ENCODE measurements at places on chromosomes 5 and 9. TPM values are rescaled to one million over a fixed set of nuclear protein-coding genes. Genes with fewer than 3 reads are reported as not detected.

Gene LRRC70
- not detected for polyA plus RNA-seq

Gene PAXX
- 101 TPM for polyA plus RNA-seq

Gene PKD2L2
- polyA plus RNA-seq = not detected

Gene TPPP
- polyA plus RNA-seq = 110 TPM

Gene NRG2
- 1.6 TPM for polyA plus RNA-seq

Gene RLN2
- polyA plus RNA-seq = not detected

Gene FOXD4L3
- not detected for polyA plus RNA-seq

Gene PCDHA12
- 0.66 TPM for polyA plus RNA-seq

Data from brain (organoid and tissue), 16 donors.